Esophagus squamous epithelium (tissue), 5 donors: ENCODE measurements at places on chromosomes 13 and 19.

DNA sequence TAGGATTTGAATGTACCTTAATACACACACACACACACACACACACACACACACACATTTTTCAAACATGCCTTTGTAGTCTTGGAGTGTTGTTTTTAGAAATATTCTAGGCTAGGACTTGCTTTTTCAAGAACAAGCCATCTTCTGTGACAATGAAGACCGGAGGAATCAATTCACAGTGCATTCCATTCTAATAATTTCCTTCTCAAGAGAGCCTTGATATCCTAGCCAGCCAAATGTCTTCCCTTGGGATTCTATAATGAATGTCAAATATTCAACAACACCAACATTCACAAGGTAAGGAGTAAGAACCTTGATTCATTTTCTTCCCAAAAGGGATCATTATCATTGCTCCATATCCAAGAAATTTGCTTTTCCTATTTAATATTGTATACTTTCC lies 180.3 kb downstream of the SLITRK1 start:
- DNase-seq, result no peak

GRCh38 chr13:68232351-68233130 lies 1002.4 kb upstream of the PCDH9 start:
- no peak for DNase-seq

GRCh38 chr13:39904959-39905358 lies 249.5 kb downstream of the COG6 start:
- no peak for DNase-seq

- DNase-seq, result no peak
Measured at GRCh38 chr13:98650396-98651107, 73.6 kb upstream of the STK24 start.

- DNase-seq, result no peak
Measured at GRCh38 chr19:45376045-45376724, 5.8 kb upstream of the ERCC2 start.

GRCh38 chr13:99055735-99056134 lies 77.9 kb upstream of the DOCK9 start:
- no peak for DNase-seq

GRCh38 chr13:31124204-31124603 lies 37.5 kb downstream of the HSPH1 start:
- DNase-seq, result no peak

DNA sequence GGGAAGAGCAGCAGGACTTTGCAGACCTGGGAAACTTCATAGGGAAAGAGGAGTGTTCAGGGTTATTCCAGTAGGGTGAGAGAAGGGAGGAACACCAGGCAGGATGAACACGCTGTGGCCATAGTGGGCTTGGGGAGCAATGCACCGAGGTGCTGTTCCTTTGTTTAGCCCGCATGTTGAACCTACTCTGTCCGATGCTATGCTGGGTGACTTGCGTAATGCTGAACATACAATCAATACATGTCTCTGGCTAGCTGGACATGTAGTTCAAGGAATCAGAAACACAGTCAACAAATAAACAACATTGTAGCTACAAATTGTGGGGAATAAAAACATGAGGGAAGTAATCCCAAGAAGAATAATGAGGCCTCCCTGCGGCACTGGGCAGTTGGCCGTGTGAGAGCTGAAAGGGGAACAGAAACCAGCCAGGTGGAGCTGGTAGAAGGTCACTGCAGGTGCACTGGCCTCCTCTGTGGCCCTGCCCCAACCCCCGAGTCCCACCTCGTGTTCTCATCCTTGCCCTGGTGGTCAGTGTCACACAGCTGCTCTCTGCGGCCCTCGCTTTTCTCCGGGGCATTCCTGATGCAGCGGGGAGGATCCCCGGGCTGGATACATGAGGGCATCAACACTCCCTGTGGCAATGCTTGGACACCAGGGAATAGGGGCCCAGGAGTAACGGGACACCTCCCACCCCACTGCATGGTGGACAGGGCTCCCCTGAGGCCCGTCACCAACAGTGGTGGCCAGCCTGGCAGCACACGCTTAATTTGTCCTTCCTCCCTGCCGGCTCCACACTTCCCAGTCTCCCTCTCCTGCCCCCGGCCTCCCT lies 36.9 kb upstream of the TUBGCP3 start:
- no peak for DNase-seq

- no peak for DNase-seq
Measured at GRCh38 chr19:44308011-44308410, 3.2 kb upstream of the ZNF235 start.

- no peak for DNase-seq
Measured at GRCh38 chr19:38263689-38264485, 486 bp upstream of the SPINT2 start.

- DNase-seq, result no peak
Measured at GRCh38 chr13:77508959-77509620, 26.4 kb upstream of the SCEL start.

GRCh38 chr13:29154390-29154789 lies 334.3 kb downstream of the MTUS2 start:
- DNase-seq, result no peak

DNA sequence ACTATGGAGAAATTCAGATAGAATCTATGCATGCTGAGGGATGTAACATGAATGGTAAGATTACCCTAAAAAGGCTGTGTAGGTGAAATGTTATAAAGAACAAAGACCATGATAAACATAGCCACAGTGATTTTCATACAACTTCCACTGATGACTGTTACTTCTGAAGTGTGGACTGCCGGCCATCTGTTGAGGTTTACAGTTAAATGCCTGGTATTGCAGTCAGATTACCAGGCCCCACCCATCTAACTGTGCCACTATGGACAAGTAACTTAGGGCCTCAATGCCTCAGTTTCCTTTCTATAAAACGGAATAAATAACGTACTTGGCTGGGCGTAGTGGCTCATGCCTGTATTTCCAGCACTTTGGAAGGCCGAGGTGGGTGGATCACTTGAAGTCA lies 395.6 kb downstream of the KLF12 start:
- no peak for DNase-seq

DNA sequence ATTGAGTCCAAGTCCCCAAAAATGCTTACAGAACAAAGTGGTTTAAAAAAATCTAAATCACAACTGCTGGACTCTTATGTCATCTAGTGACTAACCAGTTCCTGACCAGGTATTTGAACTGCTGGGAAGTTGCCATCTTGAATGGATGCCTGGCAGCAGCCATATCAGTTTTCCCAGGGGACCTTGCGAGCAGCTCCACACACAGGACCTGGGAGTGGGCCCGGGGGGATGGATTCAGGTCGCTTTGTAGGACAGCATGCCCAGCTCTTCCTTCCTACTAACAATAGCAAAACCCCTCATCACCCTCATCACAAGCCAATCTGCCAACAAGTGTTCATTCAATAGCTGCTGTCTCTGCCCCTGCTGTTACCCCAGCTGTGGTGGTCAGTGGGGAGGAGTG lies 65.3 kb downstream of the KCTD15 start:
- no peak for DNase-seq

GRCh38 chr13:103531278-103531677 lies 465.1 kb upstream of the SLC10A2 start:
- DNase-seq, result no peak
